Bronchial smooth muscle cell (primary cell): ENCODE measurements at places on chromosomes 5 and 9. TPM values are rescaled to one million over a fixed set of nuclear protein-coding genes. Genes with fewer than 3 reads are reported as not detected.

GAPT gene
- total RNA-seq, result not detected in 2 replicates

CCDC171 gene
- 4.4 and 5.7 TPM in 2 replicates for total RNA-seq

MSX2 gene
- total RNA-seq, result 0.79 and 6.6 TPM in 2 replicates

PDCD1LG2 gene
- total RNA-seq, result 1.9 and 2.7 TPM in 2 replicates

ANKRD31 gene
- total RNA-seq, result 0.09 and 0.16 TPM in 2 replicates

TGFBI gene
- 985 and 2,490 TPM in 2 replicates for total RNA-seq

PCDHB4 gene
- total RNA-seq, result 0.94 TPM in 1 of 2 replicates, not detected in the other
